Lung microvascular endothelial cell (primary cell): ENCODE measurements at places on chromosomes 11 and 22. TPM values are rescaled to one million over a fixed set of nuclear protein-coding genes. Genes with fewer than 3 reads are reported as not detected.
A peak's percentile ranks its signal among the peaks of the same experiment; 100 is the strongest.

Gene GP1BB
- 2.6 and 3.0 TPM in 2 replicates for total RNA-seq

Gene PDE3B
- total RNA-seq, result 0.22 and 0.40 TPM in 2 replicates

Gene ANGPTL5
- not detected in 2 replicates for total RNA-seq

GRCh38 chr11:123100379-123101085, 38.6 kb upstream of the HSPA8 start:
- no peak for DNase-seq

Gene SMIM35
- total RNA-seq, result not detected in 2 replicates

- peak; percentile 19 for DNase-seq
These were observed 125.6 kb downstream of the APIP start for GRCh38 chr11:34790620-34791019.

- no peak for DNase-seq
These were observed 27.4 kb downstream of the IGLL5 start for GRCh38 chr22:22914726-22915669.

DNA sequence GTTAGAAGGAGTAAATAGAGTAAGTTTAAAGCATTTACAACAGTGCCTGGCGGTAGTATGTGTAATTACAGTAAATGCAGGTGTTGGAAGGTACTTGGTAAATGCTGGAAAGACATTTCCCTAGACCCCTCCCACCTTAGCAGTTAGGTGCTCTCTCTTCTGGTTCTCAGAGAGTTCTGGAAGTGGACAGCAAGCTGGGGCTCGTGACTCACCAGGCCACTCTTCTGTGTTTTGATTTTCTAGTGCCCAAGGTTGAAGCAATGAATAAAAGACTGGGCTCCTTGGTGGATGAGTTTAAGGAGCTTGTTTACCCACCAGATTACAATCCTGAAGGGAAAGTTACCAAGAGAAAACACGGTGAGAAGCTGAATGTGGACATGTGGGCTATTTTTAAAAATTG, 27.6 kb downstream of the SNU13 start:
- no peak for DNase-seq
